Substantia nigra (tissue), 51 donors: ENCODE measurements at places on chromosomes 3 and 15.

- no peak for DNase-seq
Measured at GRCh38 chr3:180782195-180782984, 103.1 kb upstream of the CCDC39 start.

GRCh38 chr3:9957214-9957613, 5.0 kb upstream of the PRRT3 start:
- no peak for DNase-seq

- DNase-seq: no peak
Measured at GRCh38 chr15:92166029-92166428, 227.7 kb upstream of the ST8SIA2 start.

DNA sequence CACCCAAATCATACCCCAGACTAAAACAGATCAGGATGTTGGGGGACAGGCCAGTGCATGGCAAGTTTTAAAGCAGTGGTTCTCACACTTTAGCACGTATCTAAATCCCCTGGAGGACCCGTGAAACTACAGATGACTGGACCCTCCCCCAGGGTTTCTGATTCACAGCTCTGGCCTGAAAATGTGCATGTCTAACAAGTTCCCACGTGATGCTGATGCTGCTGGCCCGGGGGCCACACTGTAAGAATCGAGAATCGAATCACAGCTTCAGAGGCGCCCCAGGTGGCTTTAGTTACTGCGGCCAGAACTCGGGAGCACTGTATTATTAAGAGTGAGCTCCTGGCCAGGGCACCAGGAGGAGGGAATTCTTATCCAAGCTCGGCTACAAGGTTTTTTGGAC, 11.6 kb downstream of the ADAMTS17 start:
- DNase-seq: no peak

GRCh38 chr15:94259863-94260262, 28.5 kb downstream of the MCTP2 start:
- no peak for DNase-seq

- DNase-seq: no peak
Measured at GRCh38 chr15:56805466-56806147, 72.3 kb upstream of the ZNF280D start.

DNA sequence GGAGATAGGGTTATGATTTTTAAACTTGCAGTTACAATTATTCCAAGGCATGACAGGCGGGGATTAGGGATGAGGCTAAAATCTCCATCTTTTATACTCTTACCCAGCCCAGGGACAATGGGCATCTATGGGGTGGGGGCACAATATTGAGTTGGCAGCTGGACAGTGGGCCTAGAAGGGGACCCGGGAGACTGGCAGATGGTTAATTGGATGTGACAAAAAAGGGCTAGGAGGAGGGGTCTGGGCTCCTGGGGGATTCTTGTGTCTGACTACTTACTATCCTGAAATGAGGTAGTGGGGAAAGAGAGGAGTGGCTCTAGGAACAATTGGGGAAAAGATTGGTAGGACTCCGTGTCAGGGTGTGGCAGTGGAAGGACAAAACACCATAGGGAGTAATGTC, 53.0 kb upstream of the ROPN1 start:
- no peak for DNase-seq

GRCh38 chr3:140007911-140008869, 73.2 kb downstream of the CLSTN2 start:
- DNase-seq: no peak

DNA sequence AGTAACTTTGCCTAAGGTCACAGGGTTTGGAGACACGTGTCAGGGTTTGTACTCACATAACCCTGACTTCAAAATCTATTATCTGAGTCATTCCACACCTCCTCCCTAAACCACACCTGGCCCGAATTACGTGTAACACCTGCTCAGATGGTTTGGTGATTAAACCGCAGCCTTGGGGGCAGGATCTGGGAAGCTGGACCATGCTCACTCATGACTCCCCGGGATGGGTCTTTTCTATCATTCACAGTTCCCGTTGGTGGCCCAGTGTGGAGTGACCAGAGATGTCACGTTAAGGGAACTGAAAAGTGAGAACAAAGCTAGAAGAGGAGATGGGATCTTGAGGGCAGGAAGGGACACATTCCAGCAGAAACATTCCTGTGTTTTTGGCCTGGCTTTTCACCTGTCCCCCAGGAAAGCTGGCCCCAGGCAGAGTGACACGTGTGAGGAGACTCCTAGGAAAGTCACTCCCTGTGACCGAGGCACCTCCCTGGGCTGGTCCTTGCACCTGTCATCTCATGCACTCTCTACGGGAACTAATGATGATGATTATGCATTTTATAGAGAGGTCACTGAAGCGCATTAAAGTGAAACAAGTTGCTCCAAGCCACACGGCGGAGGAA, 75.4 kb upstream of the POMGNT2 start:
- DNase-seq: no peak

- DNase-seq: peak; percentile 50
Measured at GRCh38 chr3:129224984-129225393, 24.4 kb upstream of the COPG1 start.

GRCh38 chr3:150871192-150871591, 34.0 kb downstream of the MINDY4B start:
- DNase-seq: no peak

DNA sequence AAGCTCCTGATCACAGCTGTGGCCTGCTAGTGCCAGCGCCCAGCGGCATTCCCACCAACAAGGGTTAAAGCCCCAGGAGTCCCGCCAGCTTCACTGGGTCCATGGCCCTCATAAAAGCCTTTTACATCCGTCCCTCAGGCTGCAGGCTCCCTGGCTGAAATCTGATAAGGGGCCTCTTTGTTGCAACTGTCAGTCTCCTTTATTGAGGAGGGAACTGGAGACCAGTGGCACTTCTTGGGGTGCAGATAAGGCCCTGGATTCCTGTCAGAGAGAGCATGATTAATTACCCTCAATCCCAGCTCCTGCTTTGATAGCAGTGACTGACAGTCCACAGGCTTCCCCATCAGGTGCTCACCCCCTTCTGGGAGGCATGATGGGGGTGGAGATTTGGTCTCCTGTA, 30.9 kb upstream of the CLK3 start:
- peak; percentile 31 for DNase-seq

DNA sequence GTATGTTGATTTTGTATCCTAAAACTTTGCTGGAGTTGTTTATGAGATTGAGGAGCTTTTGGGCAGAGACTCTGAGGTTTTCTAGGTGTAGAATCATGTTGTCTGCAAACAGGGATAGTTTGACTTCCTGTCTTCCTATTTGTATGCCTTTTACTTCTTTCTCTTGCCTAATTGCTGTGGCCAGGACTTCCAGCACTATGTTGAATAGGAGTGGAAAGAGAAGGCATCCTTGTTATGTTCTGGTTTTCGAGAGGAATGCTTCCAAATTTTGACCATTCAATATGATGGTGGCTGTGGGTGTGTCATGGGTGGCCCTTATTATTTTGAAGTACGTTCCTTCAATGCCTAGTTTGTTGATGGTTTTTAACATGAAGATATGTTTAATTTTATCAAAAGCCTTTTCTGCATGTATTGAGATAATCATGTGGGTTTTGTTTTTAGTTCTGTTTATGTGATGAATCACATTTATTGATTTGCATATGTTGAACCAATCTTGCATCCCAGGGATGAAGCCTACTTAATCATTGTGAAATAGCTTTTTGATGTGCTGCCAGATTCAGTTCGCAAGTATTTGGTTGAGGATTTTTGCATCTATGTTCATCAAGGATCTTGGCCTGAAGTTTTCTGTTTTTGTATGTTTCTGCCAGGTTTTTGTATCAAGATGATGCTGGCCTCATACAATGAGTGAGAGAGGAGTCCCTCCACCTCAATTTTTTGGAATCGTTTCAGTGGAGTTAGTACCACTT, 188.1 kb downstream of the MINAR1 start:
- DNase-seq: no peak

DNA sequence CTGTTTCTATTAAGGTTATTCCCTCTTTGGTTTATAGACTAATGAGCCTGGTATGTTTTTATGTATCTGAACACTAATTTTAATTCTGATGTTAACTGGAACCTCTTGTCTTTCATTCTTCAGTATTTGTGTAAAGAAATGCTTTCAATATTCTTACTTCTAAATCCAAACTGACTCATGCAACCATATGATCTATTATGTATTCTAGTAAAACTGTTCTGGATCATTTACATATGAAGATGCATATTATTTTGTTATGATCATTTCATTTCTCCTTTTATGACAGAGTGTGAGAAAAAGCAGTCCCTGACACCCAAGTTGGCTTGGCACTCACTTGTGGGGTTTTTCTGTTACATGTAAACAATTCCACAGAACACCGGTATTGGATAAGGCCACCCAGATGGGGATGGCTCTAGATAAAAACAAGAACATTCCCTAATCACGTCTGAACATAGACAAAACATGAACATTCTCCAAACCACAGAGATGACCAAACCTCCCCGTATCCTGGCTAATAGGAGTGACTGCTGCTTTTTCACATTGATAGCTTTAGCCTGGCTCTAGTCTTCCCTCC, 72.2 kb upstream of the EPHB3 start:
- no peak for DNase-seq

GRCh38 chr3:154112146-154112852, 8.9 kb upstream of the ARHGEF26 start:
- no peak for DNase-seq

DNA sequence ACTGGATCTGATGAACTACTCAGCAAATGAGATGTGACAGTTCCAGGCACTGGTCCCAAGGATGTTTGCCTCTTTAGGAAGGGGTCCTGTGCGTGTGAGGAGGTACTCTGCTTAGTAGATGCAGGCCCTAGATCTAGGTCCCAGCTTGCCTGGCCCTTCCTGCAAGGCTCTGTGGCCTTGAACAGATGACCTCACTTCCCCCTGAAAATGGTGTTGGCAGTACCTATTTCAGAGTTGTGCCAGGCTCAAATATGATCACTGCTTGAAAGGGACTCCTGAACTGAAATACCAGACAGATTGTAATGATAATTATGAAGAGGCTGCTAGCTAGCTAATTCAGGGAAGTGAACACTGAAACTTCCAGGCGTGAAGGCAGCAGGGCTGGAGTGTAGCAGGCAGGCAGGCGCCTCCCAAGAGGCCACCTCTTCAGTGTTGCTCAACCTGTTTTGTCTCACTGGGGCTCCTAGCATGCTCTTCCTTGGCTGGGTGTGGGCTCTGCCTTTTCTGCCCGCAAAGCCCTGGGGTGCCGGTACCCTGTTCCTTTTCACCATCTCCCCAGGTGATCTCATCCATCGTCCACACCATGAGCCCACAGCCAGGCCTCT, 24.1 kb upstream of the CPNE9 start:
- DNase-seq: no peak

GRCh38 chr3:18649666-18650363, 224.7 kb upstream of the SATB1 start:
- no peak for DNase-seq

GRCh38 chr3:129795186-129796010, 98.1 kb downstream of the TMCC1 start:
- no peak for DNase-seq

GRCh38 chr15:92877000-92877399, 23.1 kb upstream of the CHD2 start:
- no peak for DNase-seq

GRCh38 chr3:52444860-52445793, at the start of gene SEMA3G:
SEMA3G (minus strand) TSS chr3:52445103; CDS start chr3:52445027, 76 bp downstream.
- no peak for DNase-seq

DNA sequence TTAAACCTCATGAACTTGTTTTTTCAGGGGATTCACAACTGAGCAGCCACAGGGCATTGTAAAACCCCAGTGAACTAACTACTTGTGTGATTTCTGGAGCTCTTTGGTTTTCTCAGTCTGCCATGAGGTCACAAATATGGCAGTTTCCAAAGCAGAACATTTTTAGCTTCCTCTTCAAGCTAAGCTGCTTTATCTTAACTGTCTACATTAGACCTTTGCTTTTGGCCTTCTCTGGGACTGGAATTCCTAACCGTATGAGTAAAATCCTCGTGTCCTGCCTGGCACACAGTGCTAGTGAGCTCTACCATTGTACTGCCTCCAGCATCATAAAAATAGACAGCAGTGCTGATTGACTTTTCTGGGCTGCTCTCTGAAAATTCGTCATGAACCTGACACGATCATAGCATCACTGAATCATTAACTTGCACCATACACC, 22.1 kb downstream of the CDIN1 start:
- DNase-seq: no peak

- DNase-seq: peak; percentile 14
Measured at GRCh38 chr15:40511472-40512133, 40.8 kb downstream of the CHST14 start.

- no peak for DNase-seq
Measured at GRCh38 chr15:60283936-60284335, 113.8 kb downstream of the ANXA2 start.

DNA sequence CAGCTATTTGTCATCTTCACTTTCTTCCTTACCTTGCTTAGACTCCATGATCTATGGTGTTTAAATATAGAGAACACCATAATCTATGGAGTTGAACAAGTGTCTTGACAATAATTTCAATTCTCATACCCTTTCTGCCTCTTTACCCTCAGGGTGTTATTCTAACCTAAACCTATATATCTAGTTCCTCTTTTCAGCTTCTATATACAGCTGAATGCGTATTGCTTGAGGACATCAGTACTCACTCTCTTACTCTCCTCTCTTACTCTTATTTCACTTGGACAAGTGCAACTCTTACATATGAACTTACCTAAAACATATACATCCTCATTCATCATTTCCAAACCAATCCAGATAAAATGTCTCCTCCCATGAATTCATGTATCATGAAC, 187.1 kb downstream of the RAP2B start:
- DNase-seq: no peak

DNA sequence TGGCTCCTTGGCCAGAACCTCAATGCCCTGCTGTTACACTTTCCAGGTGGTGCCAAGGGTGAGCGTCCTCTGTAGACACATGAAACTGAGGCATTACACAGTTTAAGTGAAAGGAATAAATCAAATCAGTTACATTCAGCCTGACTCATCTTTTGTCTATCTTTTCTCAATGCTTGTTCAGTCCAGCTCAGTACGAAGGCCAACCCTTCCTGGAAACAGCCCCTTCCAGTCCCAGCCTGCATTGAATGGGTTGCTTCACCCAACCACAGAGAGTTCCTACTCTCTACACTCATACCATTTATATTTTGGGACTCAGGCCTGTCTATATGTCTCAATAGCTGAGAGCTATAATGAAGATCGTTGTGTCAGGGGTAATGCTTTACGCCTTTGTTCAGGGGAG, 363.6 kb downstream of the RORA start:
- DNase-seq: no peak

DNA sequence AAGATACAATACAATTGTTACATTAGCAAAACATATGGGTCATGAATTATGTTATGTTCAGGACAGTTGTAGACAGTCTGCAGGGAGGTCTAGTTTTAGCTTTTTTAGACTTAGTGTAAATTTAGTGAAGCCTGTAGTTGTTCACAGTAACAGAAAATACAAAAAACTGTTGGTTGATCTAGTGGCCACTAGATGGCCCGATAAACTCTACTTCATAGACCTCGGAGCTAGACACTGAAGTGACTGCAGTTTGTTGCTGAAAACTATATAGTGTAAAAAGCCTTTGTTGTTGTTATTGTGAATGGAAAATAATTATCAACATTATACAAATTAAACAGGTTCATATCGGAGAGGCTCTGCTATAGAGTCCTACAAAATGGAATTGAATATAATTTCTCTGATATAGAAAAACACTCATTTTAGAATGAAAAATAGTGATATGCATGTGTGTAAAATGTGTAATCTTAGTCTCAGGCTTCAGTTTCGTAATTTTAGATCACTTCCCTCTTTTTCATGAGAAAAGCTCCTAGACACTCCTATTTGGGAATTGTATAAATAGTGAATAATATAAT, 18.3 kb downstream of the MAGEL2 start:
- DNase-seq: no peak
